Umbilical cord (tissue), 2 donors: ENCODE measurements at places on chromosomes 1 and 21. TPM values are rescaled to one million over a fixed set of nuclear protein-coding genes. Genes with fewer than 3 reads are reported as not detected.

SPRR5 gene
- not detected for total RNA-seq

GRCh38 chr1:224619209-224619608, 3.1 kb downstream of the CNIH3 start:
- DNase-seq, result no peak

DNA sequence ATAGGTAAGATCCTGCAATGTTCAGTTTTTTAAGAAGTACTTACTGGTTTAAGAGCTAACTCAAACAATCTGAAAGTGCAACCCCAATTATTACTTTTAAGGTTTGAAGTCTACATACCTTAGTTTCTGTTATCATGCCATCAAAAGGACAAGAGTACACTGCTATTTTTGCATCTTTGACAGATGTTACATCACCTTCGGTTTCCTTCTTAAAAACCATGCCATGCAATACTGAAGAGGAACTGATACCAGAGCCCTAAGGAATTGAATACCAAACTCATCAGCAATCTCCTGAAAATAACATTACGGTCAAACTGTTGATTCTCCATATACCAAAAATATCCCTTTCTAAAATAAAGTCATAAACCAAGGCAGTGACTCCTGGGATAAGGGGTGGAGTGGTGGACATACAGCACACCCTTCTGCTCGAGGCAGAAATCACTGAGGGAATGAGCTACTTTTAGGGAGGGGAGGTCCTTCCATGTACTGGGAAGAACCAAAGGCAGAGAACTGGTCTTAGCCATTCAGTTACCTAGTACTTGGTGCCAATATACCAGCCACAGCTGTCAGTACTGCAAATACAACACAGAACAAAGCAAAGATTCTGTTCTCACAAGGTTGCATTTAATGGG, 8.5 kb downstream of the CCT8 start:
- no peak for DNase-seq

CR1L gene
- total RNA-seq, result not detected

NEK2 gene
- total RNA-seq, result 3.1 TPM

PADI4 gene
- total RNA-seq, result not detected

DNA sequence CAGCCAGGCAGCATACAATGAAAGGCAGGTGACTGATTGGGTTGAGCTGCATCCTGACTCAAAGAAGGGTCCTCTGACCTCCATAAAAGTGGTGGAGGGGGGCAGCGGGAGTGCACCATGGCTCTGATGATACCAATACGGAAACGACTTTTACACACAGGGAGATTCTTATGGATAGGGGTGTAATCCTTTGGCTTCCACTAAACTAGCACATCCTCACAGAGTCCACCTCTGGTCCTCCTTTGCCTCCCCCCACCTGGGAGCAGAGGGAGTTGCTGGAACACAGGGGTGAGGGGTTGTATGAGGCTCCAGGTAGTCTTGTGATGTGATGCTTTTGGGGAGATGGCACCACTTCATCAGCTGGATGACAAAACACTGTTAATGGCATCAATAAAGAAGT, 361.0 kb downstream of the BARHL2 start:
- no peak for DNase-seq

OR14K1 gene
- not detected for total RNA-seq

DNA sequence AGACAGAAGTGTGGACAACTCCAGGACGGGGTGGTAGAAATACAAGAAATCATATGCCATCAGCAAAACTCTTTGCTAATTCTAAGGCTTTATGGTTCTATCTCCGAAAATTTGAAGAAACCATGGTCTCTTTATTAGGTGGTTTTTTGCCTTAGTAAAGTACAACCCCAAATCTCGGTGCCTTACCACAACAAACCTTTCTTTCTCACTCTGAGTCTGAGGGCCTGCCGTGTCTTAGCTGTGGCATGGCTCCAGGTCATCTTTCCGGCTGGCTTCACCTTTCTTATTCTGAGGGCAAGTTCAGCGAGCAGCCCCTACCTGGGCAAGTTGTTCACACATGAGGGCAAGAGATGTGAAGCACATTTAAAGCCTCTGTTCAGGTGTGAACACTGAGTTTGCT, 280.6 kb downstream of the TTLL7 start:
- DNase-seq, result no peak

GRCh38 chr1:66916320-66916719, 8.3 kb downstream of the DNAI4 start:
- DNase-seq, result no peak

DNASE2B gene
- total RNA-seq, result not detected

DNA sequence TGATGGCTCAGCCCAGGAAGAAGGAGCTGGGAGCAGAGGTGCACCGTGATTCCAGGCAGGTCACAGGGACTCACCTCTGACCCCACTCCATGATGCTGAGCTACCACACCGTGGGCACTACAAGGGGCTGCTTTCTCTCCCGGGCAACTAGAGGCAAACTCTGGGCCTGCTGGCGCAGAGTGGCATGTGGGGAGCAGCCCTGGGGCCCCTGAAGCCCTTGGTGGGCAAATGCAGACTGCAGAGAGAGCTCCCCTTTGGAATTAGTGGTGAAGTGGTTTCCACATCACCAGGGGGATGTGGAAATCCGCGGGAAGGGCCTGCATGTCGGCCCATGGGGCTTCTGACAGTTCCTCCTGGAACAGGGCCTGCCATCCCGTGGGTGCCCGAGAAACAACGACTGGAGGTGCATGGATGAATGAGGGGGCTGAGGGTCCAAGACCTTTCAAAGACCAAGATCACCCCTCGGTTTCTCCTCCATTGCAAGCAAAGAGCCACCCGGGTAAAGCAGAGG, 11.8 kb upstream of the MMEL1 start:
- DNase-seq, result no peak

- no peak for DNase-seq
Measured at GRCh38 chr1:44842486-44842861, 579 bp downstream of the PTCH2 start.

DNA sequence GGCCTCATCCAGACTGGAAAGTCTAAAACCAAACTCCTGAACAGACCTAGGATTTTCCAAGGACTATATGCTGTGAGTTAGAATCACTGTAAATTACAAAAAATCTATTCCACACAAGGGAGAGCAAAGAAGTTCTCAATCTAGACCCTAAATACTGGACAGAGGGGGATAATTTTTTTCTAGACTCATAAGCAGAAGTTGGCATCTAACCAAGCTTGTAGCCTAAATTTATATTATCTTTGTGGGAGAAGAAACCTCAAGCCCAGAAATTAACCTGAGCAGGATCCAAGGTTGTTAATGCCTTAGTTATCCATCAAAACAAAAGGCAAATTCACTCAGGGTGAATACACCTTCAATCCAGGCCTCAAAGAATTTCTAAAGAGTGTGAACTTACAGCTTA, 290.2 kb downstream of the SMYD3 start:
- DNase-seq, result no peak

NUAK2 gene
- total RNA-seq, result 1.2 TPM

DNA sequence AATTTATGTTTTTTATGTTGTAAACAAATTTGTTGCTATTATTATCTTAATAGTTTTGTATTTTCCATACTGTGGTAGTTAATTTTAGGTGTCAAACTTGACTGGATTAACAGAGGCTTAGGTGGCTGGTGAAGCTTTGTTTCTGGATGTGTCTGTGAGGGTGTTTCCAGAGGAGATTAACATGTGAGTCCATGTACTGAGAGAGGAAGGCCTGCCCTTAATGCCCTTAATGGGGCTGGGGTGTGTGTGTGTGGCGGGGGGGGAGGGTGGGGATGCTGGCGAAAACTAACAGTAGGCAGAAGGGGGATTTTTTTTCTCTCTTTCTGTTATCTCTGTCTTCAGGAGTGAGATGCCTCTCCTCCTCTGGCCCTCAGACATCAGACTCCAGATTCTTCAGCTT, 1.9 kb downstream of the OR14A16 start:
- no peak for DNase-seq

- DNase-seq, result no peak
Measured at GRCh38 chr21:36910581-36911307, 55.7 kb downstream of the HLCS start.

PROK1 gene
- not detected for total RNA-seq

UQCRH gene
- 218 TPM for total RNA-seq

DNA sequence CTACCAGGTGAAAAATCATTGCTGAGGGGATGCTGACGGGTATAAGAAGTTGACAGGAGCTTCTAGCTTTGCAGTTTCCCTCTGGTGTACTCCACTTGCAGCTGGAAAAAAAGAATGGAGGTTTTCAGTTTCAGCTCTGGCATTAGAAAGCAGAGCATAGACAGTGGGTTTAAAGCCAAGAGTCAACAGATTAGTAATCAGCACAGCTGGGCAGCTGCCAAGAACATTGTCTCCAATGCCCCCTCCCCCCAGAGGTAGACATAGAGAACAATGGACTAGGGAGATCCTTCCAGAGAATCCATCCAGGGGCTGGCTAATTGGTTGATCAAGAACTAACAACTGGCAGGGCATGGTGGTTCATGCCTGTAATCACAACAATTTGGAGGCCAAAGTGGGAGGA, 10.1 kb upstream of the ZBTB8B start:
- DNase-seq, result no peak

DNA sequence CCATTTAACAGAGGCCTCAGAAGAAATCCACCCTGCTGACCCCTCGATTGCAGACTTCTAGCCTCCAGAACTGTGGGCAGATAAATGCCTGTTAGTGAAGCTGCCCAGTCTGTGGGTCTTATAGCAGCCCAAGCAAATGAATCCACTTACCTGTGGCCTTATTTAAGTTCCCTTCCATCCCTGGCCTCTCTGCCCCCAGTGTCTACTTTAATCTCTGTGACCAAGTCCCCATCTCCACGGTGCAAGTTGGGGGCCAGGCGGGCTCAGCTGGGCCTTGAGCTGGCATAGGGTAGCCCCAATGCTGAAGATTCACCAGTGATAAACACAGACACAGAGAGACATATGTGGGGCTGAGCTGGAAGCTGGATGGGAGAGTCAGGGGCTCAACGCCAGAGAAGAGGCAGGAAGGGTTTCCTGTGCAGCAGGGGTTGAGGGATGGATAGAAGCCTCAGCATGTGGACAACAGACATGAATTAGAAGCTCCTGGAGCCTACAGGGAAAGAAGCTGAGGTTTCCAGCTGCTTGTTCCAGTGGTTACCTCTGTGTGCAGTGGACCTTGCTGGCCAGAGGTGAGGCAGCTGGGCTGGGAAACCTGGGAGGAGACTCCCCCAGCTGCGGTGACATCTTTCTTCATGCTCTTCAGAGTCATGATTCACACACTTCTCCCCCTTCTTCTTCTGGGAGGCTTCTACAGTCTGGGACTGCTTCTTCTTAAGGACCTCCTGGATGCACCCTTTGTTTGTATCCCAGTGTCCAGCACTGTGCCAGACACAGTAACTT, 13.4 kb upstream of the B3GALT5 start:
- no peak for DNase-seq

DNA sequence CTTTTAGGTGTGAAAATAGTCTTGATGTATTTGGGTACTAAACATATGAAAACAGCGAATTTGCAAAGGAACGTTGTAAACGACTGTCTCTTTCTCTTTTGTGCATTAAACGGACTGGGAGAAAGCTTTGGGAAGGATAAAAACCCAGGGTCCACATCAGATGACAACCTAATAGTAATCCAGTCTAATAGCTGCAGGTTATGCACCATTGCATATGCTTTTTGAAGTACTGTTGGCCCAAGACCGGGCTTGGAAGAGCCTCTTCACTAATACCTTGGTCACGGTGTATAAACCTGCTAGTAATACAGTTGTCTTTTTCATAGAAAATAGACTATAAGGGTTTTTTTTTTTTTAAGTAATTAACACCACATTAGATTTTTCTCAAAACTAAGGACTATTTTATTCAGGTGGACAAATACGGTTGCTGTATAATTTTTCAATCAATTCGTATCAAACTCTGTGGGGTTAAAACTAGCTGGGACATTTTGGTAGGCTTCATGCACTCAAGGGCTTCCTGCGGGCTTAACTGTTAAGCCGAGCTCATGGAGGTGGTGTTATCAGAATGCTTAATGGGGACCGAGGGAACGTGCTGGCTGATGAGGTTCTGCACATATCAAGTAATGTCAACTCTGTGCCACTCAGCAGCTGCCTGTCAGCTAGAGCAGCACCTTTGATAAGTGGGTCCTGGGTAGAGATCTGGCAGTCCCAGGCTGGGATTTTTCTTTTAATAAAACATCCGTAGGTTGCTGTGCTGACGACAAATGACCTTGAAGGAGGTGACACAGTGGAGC, 2.1 kb downstream of the RYR2 start:
- DNase-seq, result no peak
